ENCODE measurements at places on chromosomes 7 and 10. TPM values are rescaled to one million over a fixed set of nuclear protein-coding genes. Genes with fewer than 3 reads are reported as not detected.

DNA sequence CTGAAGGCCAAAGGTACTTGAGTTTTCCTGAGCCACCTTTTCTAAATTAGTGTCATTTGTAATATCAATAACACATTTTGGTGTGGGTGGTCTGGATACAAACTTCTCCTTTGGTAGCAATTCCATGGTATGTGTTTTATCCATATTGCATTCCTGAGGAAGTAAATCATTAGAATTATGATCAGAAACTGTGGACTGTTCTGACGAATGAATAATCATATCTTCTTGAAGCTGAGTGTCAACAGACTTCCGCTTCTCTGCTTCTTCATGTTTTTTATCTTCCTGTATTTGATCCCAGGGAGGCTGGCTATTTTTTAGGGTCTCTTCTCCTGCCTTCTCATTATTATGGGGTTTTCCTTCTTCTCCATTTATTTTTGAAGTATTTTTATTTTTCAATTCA lies 81.4 kb downstream of the NRBF2 start:
- H3K4me1 ChIP-seq, result peaks cover 69% of the 10 kb centered on the region
- no peak overlapping the region for H3K4me3 ChIP-seq
- DNase-seq, result no peak
- H3K36me3 ChIP-seq, result peaks cover 43% of the 10 kb centered on the region

GRCh38 chr10:14549496-14549895 lies 218.8 kb upstream of the FRMD4A start:
- peaks cover 6% of the 10 kb centered on the region for H3K4me1 ChIP-seq
- H3K4me3 ChIP-seq, result no peak overlapping the region
- H3K36me3 ChIP-seq, result no peaks in the 10 kb centered on the region
- no peak overlapping the region for H3K27ac ChIP-seq

DNA sequence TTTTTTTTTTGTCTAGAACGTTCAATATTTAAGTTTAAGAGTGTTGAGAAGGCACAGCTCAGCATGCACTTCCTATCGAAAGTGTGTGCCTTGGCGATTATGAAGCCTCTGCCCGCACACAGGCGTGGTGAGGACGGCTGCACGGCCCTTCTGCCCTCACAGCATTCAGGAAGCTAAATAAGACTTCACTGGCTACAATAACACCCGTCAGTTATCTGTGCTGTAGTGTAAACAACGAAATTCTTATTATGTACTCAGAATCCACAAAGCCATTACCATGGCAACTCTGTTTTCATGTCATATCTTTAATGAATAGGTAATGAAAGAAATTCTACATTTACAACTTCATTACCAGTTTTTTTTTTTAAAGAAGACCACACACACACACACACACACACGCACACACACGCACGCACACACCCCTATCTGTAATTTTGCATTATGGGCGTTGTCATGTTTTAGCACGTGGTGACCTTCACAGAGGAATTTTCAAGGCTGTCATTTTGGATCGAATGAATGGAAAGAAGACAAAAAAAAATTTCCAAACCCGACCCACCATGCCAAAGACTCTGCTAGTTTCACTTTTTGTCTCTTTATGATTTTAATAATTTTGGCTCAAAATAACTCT lies 254.8 kb upstream of the CTBP2 start:
- no peaks in the 10 kb centered on the region for H3K36me3 ChIP-seq
- H3K27me3 ChIP-seq, result peaks cover 81% of the 10 kb centered on the region
- H3K4me3 ChIP-seq, result no peak overlapping the region
- DNase-seq, result no peak

GRCh38 chr7:18390535-18390907 lies 105.0 kb upstream of the HDAC9 start:
- no peak for DNase-seq
- H3K4me3 ChIP-seq, result peak overlapping the region; percentile 4
- H3K4me1 ChIP-seq, result peaks cover 37% of the 10 kb centered on the region
- peak overlapping the region; percentile 74 for H3K27ac ChIP-seq
- no peaks in the 10 kb centered on the region for H3K27me3 ChIP-seq

- DNase-seq, result no peak
- H3K4me1 ChIP-seq, result no peaks in the 10 kb centered on the region
- no peak overlapping the region for H3K27ac ChIP-seq
- H3K27me3 ChIP-seq, result no peaks in the 10 kb centered on the region
- H3K4me3 ChIP-seq, result no peak overlapping the region
These were observed 652.3 kb upstream of the ANKRD30A start for GRCh38 chr10:36473122-36473521.

- H3K4me1 ChIP-seq, result peaks cover 51% of the 10 kb centered on the region
- H3K36me3 ChIP-seq, result no peaks in the 10 kb centered on the region
- H3K27me3 ChIP-seq, result no peaks in the 10 kb centered on the region
- DNase-seq, result no peak
- peak overlapping the region; percentile 100 for H3K27ac ChIP-seq
These were observed 493 bp downstream of the ZMIZ2 start for GRCh38 chr7:44748948-44749731.

DNA sequence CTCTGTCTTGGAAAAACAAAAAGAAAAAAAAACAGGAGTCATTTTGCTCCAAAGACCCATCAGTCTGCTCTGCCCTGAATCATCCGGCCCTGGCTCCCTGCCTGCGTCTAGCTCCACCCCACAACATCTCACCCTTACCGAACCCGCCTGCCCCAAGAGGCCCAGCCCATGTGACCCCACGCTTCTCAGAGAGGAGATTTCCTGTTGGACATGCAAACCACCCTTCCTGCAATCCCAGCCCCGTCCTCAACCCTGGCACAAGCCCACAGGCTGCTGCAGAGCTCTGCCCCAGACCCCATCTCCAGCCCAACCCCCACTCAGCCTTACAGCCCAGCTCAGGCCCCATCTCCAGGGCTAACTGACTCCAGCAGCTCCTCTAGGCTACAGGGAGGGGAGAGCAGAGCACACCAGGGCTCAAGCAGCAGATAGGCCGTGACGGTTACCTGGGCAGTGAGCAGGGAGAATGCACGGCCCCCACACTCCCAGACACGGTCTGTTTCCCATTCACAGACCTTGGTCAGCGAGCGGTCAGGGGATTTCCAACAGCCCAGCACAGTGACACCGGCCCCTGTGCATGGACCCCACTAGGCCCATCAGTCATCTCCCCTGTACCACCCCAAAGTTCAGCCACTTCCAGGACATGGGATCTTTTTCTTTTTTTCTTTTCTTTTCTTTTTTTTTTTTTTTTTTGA lies 69.9 kb upstream of the GTF2I start:
- H3K4me1 ChIP-seq, result peaks cover 28% of the 10 kb centered on the region
- DNase-seq, result peak; percentile 89
- no peaks in the 10 kb centered on the region for H3K27me3 ChIP-seq
- H3K27ac ChIP-seq, result peak overlapping the region; percentile 67

GRCh38 chr10:130110246-130111112 lies at the start of gene C10orf143:
Gene C10orf143 (minus strand): TSS chr10:130110830. CDS start chr10:130110772, 58 bp downstream.
- H3K4me1 ChIP-seq, result peaks cover 39% of the 10 kb centered on the region
- peak; percentile 98 for DNase-seq
- H3K36me3 ChIP-seq, result no peaks in the 10 kb centered on the region
- H3K27me3 ChIP-seq, result no peaks in the 10 kb centered on the region
- peak within 1 kb of the TSS; percentile 97 for H3K27ac ChIP-seq

DNA sequence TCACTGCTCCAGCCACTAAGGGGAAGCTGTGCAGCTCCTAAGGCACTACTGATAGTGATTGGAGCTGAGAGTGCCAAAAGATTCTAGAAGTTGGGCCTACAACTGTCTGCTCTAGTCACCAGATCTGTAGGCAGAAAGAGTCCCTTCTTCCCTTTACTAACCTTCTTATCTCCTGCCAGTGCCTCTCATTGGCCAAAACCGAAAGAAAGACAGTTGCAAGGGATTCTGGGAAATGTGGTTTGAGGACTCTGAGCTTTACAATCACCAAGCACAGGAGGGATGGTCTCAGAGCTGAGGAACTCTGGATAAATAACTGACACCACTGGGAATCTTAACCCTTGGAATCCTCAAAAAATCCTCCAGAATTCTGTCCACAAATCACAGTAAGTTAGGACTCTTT lies 615.8 kb downstream of the CCSER2 start:
- peaks cover 10% of the 10 kb centered on the region for H3K27me3 ChIP-seq
- H3K27ac ChIP-seq, result no peak overlapping the region
- no peak overlapping the region for H3K4me3 ChIP-seq
- DNase-seq, result no peak
- no peaks in the 10 kb centered on the region for H3K4me1 ChIP-seq

DNA sequence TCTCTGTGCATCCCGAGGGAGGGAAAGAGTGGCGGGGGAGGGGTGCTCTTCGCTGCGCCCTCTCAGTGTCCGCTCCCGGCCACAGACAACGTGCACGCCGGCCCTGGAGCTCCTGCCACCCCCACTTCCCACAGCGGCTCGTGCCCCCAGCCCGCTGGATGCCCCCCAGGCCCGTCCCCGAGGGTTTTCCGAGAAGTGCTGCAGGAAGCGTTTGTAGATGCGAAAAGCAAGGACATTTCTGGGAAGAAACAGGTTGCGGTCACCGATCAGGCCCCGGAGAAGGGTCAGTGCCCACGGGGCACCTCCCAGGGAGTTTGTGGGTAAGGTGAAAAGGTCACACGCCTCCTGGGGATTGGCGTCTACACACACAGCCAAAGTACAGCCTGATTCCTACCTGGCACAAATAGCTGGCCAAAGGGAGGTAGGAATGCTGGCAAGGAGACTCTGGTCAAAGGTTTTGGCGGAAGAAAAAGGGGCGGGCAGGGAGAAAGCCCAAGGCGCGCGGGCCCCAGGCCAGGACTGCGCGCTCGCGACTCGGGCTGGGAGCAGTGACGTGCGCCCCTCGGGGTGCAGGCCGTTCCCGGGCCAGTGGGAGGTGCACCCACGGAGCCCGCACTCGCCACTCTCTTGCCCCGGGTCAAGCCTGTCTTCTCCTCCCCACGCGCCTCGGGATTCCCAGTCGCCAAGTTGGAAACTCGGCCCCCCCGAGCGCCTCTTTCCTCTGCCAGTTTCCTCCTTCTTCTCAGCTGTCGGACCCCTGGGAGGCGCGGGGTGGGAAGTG lies 1.5 kb upstream of the NRP1 start:
- peak overlapping the region; percentile 82 for H3K4me3 ChIP-seq
- peak overlapping the region; percentile 99 for H3K27ac ChIP-seq

DNA sequence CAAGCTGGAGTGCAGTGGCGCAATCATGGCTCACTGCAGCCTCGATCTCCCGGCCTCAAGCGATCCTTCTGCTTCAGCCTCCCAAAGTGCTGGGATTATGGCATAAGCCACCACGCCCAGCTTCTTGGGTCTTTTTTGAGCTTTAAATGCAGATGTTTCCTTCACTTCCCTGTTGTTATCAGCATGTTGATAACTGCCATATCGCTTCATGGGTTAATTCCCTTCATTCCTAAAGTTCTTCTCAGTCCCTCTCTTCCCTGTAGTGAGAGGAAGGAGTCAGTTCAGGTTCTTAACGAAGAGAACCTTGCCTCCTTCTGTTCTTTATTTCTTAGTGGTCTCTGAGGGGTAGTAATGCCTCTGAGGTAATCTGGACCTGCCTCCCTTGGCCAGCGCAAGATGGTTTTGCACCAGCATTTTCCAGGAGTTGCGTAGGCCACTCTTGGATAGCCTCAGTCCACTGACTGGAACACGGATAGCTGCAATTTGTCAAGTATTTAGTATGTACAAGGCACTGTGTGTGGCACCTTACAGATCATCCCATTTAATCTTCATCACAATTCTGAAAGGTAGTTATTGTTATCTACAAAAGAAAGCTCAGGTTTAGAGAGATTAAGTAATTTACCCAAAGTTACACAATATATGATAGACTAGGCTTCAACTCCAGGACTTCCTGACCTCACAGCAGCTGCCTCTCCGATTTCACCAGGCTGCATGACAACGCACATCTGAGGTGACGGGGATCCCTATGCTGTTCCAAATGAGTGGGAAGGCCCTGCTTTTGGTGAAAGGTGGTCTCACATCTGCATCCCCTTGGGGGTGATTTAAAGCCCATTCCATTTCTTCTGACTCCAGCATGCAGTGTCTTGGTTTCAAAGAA lies 60.5 kb downstream of the GATA3 start:
- no peak overlapping the region for H3K4me3 ChIP-seq
- no peak for DNase-seq
- H3K27me3 ChIP-seq, result peaks cover 21% of the 10 kb centered on the region
- no peaks in the 10 kb centered on the region for H3K4me1 ChIP-seq
- H3K36me3 ChIP-seq, result no peaks in the 10 kb centered on the region

DNA sequence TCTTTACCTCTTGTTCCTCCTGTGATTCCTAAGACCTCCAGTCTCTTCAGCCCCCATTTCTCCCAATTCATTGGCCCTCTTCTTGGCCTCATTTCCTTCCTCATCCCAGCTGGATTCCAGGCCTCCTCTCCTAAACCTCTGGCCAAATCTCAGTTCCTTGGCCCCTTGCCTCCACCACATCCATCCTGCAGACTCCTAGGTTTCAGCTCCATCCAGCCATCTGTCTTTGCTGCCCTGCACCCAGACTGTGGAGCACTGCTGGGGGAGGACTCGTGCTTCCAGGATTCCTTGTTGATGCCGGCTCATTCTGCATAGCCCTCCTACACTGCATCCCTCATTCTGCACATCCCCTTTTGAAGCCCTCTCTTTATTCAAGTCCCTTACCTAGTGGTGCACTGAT lies 6.7 kb downstream of the PLAC9 start:
- no peak overlapping the region for H3K4me3 ChIP-seq
- H3K36me3 ChIP-seq, result no peaks in the 10 kb centered on the region
- peaks cover 54% of the 10 kb centered on the region for H3K4me1 ChIP-seq
- no peak overlapping the region for H3K27ac ChIP-seq
- peaks cover 14% of the 10 kb centered on the region for H3K27me3 ChIP-seq

DNA sequence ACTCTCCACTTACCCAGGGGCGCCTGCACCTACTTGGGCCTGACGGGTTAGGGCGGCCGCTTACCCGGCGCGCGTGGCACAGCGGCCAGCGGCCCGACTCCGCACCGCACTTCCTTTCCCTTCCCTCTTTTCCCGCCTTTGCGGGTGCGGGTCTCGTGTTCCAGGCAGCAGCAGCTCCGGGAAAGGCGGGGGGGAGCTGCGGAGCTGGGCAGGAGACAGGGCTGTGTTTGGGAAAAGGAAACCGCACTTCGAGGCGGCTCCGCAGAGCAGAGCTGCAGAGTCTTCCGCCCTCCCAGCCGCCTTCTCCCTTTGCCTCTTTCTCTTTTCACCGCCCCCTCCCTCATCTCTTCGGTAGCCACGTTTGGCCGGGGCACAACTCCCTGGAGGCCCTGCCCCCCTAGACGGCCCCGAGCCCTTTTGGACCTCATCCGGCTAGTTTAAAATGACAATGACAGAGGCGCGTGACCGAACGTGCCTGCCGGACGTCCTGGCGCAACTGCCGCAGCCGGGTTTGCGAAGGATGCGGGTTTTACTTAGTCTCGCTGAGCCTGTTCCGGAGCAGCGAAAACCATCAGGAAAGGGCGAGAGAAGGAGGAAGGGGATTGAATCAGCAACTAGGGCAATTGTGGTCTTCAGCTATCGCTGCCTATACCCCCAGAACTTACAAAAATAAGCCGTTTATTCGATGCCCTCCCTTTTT lies 7.9 kb upstream of the PAX2 start:
- no peak overlapping the region for H3K27ac ChIP-seq
- H3K4me1 ChIP-seq, result peaks cover 39% of the 10 kb centered on the region
- H3K27me3 ChIP-seq, result peaks cover 100% of the 10 kb centered on the region
- DNase-seq, result no peak

The COL26A1 gene
- not detected for total RNA-seq

The KLHL7 gene
- 150 TPM for total RNA-seq

The PLCE1 gene
- 11.2 TPM for total RNA-seq

The COL13A1 gene
- 2.5 TPM for total RNA-seq

The TMEM225B gene
- total RNA-seq, result not detected

The MCU gene
- total RNA-seq, result 20.3 TPM

The IGFBP1 gene
- total RNA-seq, result not detected

The HECTD2 gene
- total RNA-seq, result 6.0 TPM

Data from left ventricle myocardium inferior (tissue), 1 donor.